Small intestine (tissue), 16 donors: ENCODE measurements at places on chromosomes 2 and 18.

GRCh38 chr2:156845806-156846558, 409.8 kb downstream of the GPD2 start:
- DNase-seq, result no peak

- DNase-seq, result no peak
These were observed 586.7 kb downstream of the TDRD15 start for GRCh38 chr2:21710496-21710895.

DNA sequence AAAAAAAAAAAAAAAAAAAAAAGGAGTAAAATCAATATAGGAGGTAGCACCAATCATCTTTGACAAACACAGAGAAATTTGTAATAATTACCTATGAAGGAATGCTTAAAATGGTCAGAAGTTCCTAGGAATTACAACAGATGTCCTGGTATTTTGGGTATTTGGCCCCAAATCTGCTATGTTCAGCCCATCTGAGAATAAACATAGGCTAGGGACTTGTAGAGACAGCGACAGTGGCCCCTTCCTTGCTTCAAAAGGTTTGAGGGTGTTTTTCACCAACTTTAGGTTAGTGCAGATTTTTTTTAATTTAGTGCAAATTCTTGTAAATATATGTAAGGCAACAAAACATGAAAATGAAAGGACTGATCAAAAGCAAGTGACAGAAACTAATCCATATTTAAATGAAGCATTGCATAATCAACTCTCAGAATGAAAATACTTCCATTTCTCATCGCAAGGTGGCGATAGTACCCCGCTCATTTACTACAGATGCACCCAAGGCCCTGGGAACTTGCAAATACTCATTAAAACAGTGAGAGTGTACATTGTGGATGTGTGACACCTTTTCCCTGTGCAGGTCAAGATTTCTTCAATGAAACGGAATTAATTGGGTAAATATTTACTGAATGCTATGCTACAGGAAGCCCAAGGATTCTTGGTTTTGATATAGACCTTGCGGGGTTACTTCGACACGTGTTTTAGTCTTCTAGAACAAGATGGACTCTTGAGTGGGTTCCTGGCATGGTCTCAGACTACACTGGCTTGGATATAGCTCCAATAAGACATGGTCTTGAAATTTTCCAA, 44.6 kb downstream of the FAM124B start:
- DNase-seq, result peak; percentile 71

DNA sequence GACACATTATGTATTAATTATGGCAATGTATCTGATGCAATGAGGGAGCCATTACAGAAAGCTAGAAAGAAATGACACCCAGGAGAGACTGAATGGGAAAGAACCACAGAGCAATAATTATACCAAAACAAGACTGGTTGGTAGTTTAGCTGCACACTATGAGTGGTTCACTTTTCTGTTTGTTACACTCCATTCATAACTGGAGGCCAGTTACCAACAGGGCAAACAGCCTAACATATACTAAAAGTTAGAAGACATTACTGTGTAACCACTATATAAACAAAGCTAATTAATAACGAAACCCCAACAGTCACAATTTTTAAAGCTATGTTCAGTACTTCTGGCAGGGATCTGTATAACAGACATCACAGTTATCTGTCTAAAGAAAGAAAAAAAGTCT, 49.4 kb downstream of the NBAS start:
- DNase-seq, result no peak

DNA sequence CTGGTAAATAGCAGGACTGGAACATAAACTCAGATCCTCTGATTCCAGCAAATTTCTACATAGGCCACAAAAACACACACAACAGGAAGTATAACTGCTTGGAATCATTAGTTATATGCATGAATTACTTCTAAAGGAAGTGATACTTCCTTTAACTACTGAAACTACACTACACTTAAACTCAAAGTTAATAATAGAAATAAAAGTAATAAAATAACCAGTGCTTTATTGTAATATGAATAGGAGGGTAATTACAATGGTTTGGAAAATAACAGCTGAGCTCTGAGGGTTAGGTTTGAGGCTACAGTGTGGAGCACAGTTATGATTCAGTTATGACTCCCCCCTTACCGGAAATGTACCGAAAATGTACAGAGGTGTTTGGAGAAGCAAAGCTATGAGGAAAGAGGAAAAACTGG, 18.5 kb upstream of the POLI start:
- DNase-seq, result no peak

GRCh38 chr18:76558881-76559667, 64.0 kb upstream of the ZNF516 start:
- no peak for DNase-seq

DNA sequence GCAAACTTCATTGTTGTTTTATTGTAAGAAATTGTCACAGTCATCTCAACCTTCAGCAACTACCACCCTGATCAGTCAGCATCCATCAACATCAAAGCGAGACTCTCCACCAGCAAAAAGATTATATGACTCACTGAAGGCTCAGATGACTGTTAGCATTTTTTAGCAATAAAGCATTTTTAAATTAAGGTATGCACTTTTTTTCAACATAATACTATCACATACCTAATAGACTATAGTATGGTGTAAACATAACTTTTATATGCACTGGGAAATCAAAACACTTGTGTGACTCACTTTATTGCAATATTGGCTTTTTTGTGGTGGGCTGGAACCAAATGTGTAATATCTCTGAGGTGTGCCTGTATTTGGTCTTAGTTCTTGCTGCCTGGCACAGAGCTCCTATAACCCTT, 15.6 kb downstream of the SCN1A start:
- DNase-seq, result no peak

DNA sequence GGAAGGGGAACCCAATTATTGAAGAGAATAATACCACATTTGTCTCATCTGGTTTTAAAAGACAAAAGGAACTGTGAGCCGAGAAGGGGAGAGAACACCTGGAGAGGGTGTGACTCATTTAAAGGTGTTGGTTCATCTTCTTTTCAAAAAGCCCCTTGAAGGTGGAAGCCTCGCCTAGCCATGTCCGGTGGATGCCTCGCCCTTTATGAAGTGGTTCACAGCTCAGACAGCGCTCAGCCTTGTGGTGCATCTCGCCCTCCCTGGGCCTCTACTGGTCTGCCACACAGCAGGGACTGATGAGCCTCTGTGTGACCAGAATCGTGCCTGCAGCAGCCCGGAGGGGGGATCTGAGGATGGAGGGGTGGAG, 290.0 kb upstream of the CXCR4 start:
- DNase-seq, result no peak

GRCh38 chr2:109481599-109481998, 132.2 kb downstream of the SEPTIN10 start:
- DNase-seq, result no peak

- no peak for DNase-seq
These were observed 200.0 kb downstream of the PIK3C3 start for GRCh38 chr18:42155024-42155423.
